ENCODE measurements at places on chromosomes 4 and X.

DNA sequence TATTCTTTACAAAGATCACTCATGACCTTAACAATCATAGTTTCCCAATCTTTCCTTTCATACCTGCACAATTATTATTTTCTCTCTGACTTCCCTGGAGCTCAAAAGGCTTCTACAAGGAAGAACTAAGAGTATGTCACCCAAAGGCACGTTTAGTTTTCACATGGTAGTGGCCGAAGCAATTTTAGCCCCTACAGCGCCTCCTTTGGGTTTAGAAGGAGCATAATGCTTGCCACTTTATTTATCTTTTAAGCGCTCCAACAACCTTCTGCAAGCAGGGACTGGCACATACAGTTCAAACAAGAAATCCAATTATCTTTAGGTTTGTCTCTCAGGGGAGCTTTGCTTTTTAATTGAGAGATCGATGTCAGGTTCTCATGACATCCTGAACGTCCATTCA is 42.0 kb upstream of the IGSF1 start:
- DNase-seq, result no peak

GRCh38 chr4:167032871-167033270 is 201.4 kb downstream of the SPOCK3 start:
- DNase-seq, result no peak

- DNase-seq, result no peak
These were observed 2.7 kb downstream of the CT55 start for GRCh38 chrX:135168486-135168885.

GRCh38 chrX:71182871-71183270 is 38.2 kb downstream of the NLGN3 start:
- DNase-seq, result no peak

DNA sequence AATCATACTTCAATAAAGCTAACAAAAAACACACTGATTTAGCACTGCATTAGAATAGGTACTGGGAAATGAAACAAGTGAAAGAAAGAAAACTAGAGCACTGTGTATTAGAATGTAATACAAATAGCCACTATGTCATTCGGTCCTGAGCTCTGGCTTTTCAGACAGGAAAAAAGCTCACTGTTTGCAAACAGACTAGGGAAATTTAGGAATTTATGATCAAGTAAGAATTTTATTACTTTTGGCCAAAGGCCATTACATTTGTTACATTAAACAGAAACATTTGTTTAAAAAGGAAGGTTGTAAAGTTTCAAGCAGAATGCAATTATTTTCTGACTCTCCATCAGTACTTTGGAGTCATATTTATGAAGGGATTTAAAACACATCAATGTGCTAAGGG is 68.7 kb downstream of the KLHL8 start:
- no peak for DNase-seq

GRCh38 chr4:135382280-135382959 is 1180.8 kb upstream of the PABPC4L start:
- DNase-seq, result no peak

DNA sequence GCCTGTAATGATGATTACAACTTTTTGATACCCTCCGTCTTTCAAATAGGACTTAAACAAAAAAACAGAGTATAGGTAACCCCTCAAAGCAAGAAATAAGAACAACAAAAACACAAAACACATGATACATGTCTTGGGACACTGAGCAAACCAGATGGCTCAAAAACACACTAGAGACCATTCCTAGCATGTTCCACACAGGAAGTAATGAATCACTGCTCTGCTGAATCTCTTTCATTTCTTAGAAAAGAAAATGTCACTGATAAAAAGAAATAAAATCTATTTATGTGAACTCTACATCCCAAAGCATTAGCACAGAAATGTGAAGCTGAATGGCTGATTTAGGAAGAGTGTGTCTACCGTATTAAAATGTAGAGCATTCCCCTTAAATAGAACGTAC is 134.5 kb upstream of the IL15 start:
- no peak for DNase-seq

GRCh38 chrX:77731821-77732419 is 54.1 kb downstream of the ATRX start:
- no peak for DNase-seq

- no peak for DNase-seq
These were observed 173.6 kb downstream of the RCHY1 start for GRCh38 chr4:75340561-75340960.

DNA sequence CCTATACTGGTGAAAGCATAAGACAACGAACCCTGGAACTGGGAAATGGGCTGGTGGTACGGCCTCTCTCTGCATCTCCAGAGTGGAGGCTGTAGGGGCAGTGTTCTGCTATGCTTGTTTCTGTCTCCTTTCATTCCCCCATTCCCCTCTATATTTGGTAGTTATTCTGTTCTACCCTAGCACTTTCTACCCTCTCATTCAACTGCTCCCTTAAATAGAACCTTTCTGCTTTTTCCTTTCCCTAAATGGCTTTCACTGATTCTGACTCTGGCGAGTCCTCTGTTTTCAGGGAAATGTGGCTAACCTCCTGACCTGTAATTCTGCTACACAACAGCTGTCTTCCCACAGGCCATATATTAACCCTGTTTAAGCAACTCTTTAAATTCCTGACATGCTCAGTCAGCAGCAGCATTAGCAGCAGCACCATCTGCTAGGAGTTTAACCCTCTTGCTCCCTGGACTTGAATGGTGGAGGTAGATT is 94.2 kb downstream of the CXCL13 start:
- no peak for DNase-seq

DNA sequence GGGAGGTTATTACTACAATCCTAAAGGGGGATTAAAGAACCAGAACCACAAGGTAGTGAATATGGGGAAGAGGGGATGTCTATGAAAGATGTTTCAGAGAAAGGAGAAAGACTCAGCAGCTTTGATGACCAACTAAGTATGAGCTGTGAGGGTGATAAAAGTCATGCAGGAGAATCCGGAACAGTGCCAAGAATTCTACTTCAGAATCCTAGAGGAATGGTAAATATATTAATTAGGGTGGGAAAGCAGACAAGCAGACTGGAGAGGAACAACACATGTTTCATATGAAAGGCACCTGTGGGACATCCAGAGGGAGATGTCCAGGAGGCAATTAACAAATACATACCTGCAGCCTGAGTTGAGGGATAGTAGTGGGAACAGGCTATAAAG is 642.2 kb upstream of the DIPK2B start:
- DNase-seq, result no peak

DNA sequence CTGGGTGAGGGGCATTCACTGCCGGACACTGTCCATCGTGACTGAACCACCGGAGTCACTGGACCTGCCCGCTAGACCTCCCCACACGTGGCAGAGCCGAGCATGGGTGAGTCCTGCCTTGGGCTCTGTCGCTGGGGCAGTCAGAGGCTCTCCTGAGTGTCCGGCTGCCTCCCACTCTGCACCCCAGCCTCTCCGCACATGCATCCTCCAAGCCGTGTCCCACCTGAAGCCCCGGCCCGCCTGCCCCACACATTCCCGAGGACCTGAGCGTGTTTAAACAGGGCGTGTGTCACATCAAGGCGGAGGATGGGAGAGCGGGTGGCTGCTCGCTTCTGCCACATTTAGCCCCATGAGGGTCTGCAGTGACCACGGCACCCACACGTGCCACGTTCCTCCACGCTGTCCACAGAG is 4.7 kb downstream of the CPLX1 start:
- no peak for DNase-seq

GRCh38 chr4:11050766-11051165 is 366.2 kb upstream of the CLNK start:
- DNase-seq, result no peak

DNA sequence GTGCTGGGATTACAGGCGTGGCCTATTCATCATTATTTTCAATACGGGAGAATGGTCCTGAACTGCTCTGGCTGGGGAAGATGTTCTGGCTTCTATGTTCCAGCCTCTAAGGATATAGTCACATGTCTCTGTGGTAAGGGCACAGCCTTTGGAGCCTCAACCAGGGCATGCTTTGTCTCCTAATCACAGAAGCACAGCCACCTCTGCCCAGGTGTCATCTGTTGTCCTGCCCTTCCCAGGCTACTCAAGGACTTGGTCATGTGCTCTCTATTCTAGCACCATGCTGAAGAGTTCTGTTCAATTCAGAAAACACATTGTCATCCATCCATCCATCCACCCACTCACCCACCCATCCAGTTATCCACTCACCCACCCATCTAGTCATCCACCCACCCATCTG is 29.5 kb downstream of the ASMTL start:
- no peak for DNase-seq

DNA sequence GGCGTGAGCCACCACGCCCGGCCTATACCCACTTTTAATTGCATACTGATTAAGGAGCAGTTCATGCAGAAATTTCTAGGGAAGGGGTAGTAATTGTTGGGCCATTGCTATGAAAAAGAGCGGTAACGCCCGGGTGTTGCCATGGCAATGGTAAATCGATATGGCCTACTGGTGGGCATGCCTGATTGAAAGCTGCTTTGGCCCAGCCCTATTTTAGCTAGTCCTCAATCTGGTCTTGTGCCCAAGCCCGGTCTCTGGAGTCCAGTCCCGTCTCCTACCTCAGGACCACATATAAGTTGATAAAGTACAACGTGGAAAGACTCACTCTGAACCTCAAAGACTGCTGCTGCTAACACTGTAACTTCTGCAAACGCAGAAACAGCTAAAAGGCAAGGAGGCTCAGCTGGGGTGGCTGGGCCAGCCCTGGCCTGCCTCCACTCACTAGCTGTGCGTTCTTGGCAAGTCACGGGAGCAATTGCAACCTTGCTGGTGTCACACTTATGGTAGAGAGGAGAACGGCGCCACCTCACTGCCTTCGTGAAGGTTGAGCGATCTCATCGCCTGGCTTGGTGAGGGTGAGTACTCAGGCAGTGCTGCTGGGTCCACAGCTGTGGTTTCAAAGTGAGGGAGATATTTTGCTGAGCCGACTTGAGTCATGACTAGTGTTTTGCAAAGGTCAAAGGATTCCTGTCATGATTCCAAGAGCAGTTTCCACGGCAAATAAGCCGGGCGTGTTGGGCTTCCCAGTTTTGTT is 57.0 kb upstream of the GRPEL1 start:
- no peak for DNase-seq

DNA sequence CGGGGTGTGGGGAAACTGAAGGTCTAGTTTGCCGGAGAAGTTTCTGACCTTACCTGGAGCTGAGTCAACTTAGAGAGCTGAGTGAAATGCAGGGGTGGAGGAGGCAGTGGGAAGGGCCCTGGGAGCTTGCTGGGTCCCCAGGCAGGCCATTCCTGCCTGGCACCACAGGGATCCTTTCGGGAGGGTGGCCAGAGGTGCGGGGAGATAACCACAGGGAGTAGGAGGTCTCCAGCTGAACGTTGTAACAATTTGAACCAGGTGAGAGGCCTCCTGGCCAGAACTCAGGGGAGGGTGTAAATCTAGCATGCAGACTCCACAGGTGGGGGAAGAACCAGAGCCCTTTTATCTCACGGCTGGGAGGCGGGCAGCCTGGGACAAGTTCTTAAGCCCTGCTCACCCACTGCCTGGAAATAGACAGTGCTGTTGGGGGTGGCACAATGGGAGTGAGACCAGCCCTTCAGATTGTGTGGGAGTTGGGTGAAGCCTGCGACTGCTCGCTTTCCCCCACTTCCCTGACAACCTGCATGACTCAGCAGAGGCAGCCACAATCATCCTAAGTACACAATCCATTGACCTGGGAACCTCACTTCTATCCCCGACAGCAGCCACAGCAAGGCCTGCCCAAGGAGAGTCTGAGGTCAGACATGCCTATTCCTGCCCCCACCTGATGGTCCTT is 247.4 kb downstream of the ADGRA3 start:
- DNase-seq, result no peak

- DNase-seq, result peak; percentile 12
These were observed 14.6 kb upstream of the SLC25A4 start for GRCh38 chr4:185128272-185129119.

- no peak for DNase-seq
These were observed 21.0 kb upstream of the SORCS2 start for GRCh38 chr4:7171191-7171900.

DNA sequence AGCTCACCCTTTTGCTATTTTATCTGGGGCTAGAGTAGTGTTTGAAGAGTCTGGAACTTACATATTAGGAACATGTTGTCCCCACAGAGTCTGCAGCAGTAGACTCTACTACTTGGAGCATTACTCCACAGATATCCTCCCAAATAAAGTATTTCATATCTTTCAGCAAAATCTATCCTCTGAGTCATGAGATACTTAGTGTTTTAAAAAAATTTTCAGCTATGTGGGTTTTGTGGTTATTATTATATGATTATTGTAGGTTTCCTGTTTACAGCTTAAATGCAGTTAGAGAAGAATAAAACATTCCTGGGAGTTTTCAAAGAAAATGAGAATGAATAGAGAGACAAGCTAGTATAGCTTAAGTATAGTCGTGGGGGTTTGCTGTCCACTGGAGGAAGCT is 30.9 kb downstream of the PAGE2 start:
- no peak for DNase-seq

GRCh38 chrX:111823128-111823527 is 52.9 kb upstream of the TRPC5OS start:
- no peak for DNase-seq

GRCh38 chr4:17310269-17310652 is 201.6 kb downstream of the QDPR start:
- no peak for DNase-seq

- DNase-seq, result no peak
These were observed 31.8 kb downstream of the OCIAD1 start for GRCh38 chr4:48862661-48863060.

GRCh38 chr4:70158576-70158975 is 4.5 kb downstream of the PRR27 start:
- DNase-seq, result no peak

GRCh38 chrX:46796574-46797191 is 37.8 kb upstream of the SLC9A7 start:
- peak; percentile 30 for DNase-seq

- peak; percentile 32 for DNase-seq
These were observed 90.1 kb downstream of the IRF2 start for GRCh38 chr4:184384056-184384809.

DNA sequence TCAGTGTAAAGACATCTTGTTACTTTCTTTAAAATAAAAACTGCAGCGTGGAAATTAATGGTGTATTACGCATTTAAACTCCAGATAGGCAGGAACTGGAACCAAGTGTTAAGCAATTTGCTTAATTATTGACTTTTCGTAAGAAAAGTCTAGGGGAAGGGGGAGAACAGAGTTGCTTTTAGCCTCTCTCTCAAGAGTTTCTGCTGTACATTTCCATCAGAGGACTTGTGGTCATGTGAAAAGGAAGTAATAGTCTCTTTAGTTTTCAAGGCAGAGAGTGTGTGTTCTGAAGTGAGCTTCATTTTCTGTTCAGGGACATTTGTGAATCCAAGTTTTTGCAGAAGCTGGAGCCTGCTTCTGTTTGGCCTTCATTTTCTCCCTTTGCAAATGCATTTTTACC is 127.2 kb downstream of the UBE2K start:
- DNase-seq, result no peak

- DNase-seq, result no peak
These were observed 45.6 kb downstream of the TMEM154 start for GRCh38 chr4:152634110-152634760.

- DNase-seq, result no peak
These were observed 11.6 kb downstream of the IL15 start for GRCh38 chr4:141647966-141648365.

GRCh38 chr4:165152527-165152926 is 39.9 kb upstream of the TMEM192 start:
- no peak for DNase-seq

GRCh38 chrX:65595460-65595876 is 60.9 kb upstream of the LAS1L start:
- DNase-seq, result peak; percentile 78

GRCh38 chr4:17921451-17921850 is 100.1 kb downstream of the LCORL start:
- no peak for DNase-seq

Data from putamen (tissue), 1 donor.